ENCODE measurements at places on chromosomes 3 and 15. TPM values are rescaled to one million over a fixed set of nuclear protein-coding genes. Genes with fewer than 3 reads are reported as not detected.

CEP97 gene
- 5.4 TPM for total RNA-seq

GREM1 gene
- total RNA-seq = 10.6 TPM

CIB2 gene
- total RNA-seq = 29.6 TPM

ESYT3 gene
- total RNA-seq = 1.1 TPM

Data from A549 treated with CORT108297 at 1 μM for 4 hours (cell line).